Activated T-cell treated with anti-CD3 and anti-CD28 coated beads, Interleukin-2, amount 50 U/mL, for 72 hours (primary cell): ENCODE measurements at places on chromosomes 3 and 15. TPM values are rescaled to one million over a fixed set of nuclear protein-coding genes. Genes with fewer than 3 reads are reported as not detected.

MESP2 gene
- total RNA-seq, result not detected

GRCh38 chr15:101615986-101616848 lies 36.0 kb downstream of the TM2D3 start:
- no peak for DNase-seq

DNA sequence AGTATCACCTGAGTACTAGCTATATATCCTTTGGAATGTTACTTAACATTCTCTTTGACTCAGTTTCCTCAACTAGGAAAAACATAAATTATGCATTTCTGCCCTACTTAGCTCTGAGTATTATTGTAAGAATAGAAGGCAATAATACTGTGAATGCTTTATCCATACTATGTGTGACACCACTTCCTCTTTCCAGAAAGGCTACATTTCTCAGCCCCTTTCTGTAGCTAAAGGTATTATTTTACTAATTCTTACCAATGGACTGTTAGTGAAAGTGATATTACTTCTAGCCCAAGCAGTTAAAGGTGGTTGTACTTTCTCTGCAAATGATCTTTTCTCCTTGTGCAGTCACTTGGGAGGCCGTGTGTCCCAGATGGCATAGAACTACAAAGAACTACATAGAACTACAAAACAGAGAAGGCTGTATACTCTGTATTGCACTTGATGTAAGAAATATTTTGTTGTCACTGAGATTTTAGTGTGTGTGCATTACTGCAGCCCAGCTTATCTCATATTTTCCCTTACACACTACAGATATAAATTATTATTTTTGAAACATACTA lies 35.1 kb downstream of the MYH15 start:
- DNase-seq, result no peak

DNA sequence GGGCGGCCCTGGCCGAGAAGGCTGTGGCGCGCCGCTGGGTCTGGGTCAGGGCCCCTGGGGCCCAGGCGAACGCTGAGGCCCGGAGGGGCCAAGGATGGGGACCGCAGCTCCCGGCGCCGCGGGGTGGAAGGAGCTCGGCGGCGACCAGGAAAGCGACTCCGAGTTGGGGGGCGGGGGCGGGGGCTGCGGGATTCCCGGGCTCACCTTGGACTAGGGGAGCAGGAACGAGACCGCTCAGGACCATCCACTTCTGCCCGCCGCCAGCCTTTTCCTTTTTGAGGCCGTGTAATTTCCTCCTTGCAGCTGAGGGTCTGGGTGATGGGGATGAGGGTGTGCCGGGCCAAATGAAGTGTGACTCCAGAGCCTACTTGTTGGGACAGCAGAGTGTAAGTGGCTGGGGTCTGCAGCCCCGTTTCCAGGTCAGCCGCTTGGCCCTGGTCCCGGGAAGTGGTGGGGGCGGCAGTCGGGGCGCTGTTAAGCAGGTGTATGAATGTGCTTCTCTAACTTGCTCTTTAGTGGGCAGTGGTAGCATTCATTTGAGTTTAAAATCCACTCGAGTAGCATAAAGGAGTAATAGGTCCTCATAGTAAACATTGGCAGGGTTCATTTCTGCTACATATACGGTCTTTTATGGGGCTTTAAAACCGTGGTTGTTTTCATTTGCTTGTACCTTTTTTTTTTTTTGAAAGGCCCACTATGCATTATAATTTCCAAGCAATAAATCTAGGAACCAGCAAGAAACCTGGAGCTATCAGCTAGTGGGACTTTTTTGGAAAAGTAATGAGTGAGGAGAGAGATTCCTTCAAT lies 717 bp downstream of the PXK start:
- DNase-seq, result peak; percentile 48

DNA sequence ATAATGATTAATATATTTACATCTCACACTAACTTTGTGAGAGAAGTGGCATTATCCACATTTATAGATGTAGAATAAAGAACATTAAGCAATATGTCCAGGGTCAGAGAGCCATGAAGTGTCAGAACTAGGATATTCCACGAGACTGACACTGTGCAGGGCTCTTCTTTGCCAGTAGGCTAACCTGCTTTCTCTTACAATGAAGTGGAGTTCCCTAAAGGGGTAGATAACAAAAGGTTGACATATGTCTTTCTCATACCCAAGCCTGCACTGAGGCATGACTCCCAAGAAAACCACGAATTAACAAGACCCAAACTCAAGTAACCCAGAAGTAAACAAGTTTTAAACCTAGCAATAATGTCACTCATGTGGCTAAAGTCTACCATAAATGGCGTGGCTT lies 191.5 kb upstream of the SLC2A2 start:
- no peak for DNase-seq

- no peak for DNase-seq
These were observed 36.8 kb upstream of the TM4SF4 start for GRCh38 chr3:149437710-149438109.

DNA sequence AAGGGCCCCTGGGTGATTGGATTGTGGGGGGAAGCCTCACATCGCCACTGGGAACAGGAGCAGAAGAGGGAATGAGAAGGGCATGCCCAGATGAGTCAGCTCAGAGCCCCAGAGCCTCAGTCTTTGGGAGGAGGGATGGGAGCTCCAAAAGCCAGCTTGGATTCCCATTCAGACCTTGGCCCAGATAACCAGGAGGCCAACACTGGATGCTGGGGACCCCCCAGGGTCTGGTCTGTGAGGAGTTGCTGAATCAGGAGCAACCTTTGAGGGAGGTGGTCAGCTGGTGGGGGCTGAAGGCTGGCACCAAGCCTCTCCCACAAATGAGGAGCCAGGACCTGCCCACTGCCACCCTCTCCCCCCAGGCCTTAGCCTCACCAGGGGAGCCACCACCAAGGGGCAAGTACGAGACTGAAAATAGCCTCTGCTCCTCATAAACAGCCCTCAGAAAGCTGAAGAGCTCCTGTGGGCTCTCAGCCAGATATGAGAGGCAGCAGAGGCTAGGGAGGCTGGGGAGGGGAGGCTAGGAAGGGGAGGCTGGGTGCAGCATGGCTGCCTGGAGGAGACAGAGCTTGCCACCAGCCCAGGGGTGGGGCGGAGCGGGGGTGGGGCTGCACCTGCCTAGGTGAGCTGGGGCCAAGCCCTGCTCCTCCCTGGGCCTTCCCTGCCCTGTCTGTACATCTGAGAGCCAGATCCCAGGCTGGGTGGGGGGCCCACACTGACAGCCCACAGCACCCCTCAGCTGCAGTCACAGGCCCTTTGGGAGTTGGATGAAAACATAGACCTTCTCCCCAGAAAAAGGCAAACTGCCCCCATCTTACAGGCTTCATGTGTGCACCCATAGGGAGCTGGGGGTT lies 99.8 kb downstream of the SEC22A start:
- no peak for DNase-seq

EXD1 gene
- total RNA-seq, result not detected

DNA sequence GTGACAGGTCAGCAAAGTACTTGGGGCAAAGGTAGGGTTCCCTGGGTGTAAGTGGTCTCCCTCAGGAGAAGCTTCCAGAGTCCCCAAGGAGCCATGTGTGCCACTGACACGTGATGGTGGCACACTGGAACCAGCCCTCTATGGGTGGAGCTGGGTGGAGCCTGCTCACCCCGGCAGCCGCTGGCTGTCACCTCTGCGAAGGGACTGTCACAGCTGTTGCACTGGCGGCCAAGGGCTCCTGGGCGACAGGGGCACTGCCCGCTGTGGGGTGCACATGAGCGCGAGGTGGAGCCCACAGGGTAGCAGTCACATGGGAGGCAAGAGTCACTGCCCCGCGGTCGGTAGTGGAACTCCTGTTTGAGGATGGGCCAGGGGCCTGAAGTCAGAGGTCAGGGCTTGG lies 12.0 kb downstream of the CELSR3 start:
- no peak for DNase-seq

GRCh38 chr15:93290618-93290946 lies 201.6 kb upstream of the RGMA start:
- DNase-seq, result no peak

EFHB gene
- 1.8 TPM for total RNA-seq

- peak; percentile 69 for DNase-seq
These were observed 627 bp downstream of the DUSP7 start for GRCh38 chr3:52055537-52056351.

LYZL4 gene
- not detected for total RNA-seq

GRCh38 chr3:49351521-49352011 lies 6.6 kb downstream of the GPX1 start:
- DNase-seq, result no peak

CSPG4 gene
- total RNA-seq, result not detected

PCOLCE2 gene
- not detected for total RNA-seq
